ENCODE measurements at places on chromosomes 1 and 21. TPM values are rescaled to one million over a fixed set of nuclear protein-coding genes. Genes with fewer than 3 reads are reported as not detected.

DNA sequence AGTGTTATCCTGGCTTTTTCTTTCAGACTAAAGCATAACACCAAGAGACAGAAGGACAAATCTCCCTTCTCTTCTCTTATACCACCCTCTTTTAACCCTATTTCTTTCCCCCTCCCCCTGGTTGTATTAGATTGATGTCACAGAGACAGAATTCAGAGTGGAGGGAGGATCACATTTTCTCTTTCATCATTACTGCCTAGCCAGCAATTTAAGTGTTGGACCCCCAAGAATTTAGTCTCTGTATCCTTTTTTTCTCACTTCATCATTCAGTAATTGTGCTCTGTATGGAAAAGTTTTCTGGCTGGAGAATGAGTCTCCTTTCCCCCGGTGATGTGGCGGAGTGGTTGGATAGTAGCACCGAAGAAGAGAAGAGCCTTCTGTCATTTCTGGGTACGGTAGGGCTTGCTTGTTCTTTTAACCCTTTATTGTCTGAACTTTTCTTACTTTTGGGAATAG lies 124.8 kb downstream of the CLEC20A start:
- no peak for DNase-seq

GRCh38 chr1:41330588-41331545 lies 30.4 kb upstream of the FOXO6 start:
- no peak for DNase-seq

DNA sequence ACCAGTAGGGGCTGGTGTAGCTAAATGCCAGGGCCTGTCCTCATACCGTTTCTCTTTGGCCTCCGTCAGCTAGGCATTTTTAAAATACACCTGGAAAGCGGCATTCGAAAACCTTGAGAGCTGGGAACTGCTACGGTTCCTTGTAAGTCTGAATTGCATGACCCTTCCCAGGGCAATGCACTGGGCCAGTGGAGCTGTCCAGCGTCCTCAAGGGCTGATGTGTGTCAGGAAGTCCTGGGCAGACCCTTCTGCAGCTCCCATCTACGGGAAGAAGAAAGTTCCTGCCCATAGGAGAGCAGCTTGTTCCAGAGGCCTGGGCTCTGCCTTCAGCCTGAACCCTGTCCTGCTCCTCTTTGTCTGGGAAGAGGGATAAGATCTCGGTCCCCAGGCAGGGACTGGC lies 34.1 kb downstream of the UBASH3A start:
- no peak for DNase-seq

DNA sequence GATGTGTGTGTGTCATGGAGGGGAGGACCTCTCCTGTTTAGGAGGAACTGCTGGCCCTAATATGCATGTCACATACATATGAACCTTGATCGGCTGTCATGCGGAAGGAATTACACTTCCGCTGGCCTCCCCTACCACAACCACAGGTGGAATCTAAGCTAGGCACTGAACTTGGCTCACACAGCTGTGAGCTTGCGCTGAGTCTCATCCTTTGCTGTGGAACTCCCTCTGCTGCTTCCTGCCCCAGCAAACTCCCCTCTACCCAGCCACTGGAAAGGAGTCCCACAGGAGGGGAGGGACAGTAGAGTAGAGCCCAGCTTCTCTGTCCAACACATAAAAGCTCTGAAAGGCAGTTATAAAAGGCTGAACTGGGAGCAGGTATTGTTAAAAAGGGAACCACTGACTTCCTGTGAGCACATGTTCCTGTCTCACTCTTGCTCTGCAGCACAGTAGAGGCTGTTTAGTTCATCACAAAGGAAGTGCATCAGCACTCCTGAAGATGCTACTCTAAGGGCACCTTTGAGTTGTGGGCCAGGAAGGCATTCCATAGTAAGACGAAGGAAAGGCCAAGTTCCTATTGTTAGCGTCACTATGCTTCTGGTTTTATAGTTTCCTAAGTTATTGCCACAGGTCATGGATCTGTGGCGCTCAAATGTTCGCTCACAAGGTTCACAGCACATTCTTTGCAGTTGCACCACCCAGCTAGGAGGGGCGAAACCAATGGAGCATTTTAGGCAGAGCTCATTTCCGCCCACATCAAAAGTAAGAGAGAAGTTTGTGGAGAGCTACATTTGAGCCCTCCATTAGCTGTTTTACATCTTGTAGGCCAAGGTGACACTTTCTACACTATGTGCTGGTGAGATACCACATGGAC lies 17.7 kb upstream of the PTPRC start:
- no peak for DNase-seq

DNA sequence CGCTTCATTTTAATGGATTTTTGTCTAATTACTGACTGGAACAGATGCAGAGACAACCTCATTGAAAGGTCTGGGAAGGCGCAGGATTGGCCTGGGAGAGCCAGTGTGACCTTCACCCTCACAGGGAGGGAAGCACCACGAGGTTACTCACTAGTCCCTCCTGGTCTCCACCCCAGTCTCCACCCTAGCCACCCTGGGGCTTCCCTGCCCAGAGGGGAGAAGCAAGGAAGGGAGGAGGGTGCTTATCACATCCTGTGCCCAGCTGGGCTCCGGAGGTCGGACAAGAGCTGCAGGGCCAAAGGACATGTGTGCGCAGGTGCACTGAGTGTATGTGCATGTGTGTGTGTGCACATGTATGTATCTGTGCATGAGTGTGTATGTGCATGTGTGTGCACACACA lies 220.1 kb upstream of the VAMP3 start:
- no peak for DNase-seq

- DNase-seq: no peak
These were observed 161.3 kb downstream of the PCBP3 start for GRCh38 chr21:45804809-45805313.

DNA sequence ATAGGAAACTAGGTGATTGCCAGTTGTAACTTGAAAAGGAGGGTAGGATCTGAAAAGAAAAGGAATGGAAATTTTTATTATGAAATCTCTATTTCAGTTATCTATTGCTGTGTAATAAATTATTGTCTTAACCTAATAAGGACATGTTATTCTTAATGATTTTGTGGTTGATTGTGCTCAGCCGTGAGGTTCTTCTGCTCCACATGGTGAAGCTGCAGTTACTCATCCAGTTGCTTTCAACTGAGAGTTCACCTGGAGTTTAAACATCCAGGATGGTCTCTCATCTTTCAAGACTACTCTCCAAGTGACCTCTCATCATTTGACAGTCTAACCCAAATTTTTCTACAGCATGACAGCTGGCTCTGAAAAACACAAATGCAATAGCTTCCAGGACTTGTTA lies 96.0 kb downstream of the ATG4C start:
- no peak for DNase-seq

DNA sequence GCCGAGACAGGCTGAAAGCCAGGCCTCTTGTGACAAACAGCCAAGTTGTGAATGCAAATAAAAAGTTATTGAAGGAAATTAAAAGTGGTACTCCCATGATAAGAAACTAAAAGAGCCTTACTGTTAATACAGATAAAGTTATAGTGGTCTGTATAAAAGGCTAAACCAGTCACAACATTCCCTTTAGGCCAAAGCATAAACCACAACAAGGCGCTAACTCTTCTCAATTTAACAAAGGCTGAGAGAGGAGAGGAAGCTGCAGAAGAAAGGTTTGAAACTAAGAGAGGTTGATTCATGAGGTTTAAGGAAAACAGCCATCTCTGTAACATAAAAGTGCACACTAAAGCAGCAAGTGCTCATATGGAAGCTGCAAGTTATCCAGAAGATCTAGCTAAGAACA lies 10.7 kb downstream of the C1orf105 start:
- no peak for DNase-seq

- DNase-seq: peak; percentile 57
These were observed 2.0 kb downstream of the AHDC1 start for GRCh38 chr1:27601771-27602461.

DNA sequence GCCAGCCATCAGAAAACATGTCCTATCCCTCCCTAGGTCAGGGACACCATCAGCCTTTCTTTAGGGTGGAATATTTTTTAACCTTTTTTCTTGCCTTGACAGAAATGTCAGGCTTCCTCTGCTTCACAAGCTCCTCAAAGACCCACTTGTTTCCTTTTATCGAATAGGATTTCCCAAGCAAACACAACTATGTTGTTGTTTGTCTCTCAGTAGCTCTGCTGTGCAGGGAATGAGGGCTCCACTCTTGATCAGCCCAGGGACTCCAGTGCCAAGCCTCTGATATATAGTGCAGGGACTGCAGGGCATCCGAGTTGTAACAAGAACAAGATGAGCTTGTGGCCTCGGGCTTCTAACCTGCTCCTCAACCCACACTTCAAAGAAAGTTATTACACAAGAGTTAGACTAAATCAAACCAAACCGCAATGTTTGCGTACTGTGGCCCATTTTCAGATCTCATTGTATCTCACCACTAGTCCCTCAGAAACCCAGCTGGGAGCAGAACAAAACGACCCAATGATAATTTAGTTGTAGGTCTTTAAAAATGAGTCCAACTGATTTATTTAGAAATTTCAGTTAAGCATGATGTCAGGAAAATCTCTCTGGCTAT lies 108.1 kb downstream of the ATG4C start:
- DNase-seq: no peak

GRCh38 chr1:248804771-248805681 lies 20.7 kb downstream of the SH3BP5L start:
- DNase-seq: no peak

DNA sequence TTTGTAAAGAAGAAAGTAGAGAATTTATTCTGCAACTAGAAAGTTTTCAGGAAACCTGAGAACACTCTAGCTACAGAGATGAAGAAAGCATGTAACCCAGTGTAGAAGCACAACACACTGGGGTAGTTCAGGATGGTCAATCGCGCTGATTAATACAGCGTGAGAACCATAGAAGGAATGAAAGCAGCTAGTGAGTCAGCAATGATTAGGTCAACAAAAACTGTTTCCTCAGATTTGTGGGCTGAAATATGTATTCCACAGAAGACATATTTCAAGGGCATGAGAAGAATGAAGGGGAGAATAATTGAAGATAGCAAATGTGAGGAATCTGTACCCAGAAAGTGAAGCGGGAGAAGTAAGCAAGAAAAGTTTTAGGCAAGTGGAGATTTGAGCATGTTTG lies 97.8 kb upstream of the ADGRL2 start:
- DNase-seq: no peak

GRCh38 chr21:38643404-38644023 lies 145.2 kb upstream of the ERG start:
- no peak for DNase-seq

GRCh38 chr21:45050797-45051489 lies 23.4 kb upstream of the ADARB1 start:
- DNase-seq: no peak

DNA sequence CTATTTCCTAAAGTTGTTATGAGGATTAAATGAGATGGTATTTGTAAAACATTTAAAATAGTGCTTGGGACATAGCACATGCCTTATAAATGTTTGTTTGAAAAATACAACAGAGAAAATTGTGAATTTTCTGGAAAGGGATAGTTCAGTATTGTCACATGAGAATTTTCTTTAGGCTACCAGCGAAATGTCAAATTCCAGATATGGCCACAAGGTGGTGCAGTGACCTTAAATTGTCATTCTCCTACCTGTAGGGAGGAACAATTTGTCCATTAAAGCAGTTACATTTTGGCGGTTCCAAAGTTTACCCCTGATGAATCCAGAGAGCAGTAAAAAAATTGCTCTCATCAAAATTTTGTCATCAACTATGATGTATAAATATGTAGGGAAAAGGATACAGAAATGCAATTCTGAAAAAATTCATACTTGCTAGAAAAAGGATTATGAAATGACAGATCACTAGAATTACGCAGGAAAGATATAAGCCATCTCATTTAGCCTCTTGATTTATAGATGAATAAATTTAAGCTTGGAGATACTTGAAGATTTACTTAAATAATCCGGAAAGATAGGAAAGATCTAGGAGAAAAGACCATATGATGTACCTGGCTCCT lies 50.2 kb upstream of the TSHB start:
- DNase-seq: no peak

- DNase-seq: no peak
These were observed 53.2 kb upstream of the SOD1 start for GRCh38 chr21:31606081-31606874.

DNA sequence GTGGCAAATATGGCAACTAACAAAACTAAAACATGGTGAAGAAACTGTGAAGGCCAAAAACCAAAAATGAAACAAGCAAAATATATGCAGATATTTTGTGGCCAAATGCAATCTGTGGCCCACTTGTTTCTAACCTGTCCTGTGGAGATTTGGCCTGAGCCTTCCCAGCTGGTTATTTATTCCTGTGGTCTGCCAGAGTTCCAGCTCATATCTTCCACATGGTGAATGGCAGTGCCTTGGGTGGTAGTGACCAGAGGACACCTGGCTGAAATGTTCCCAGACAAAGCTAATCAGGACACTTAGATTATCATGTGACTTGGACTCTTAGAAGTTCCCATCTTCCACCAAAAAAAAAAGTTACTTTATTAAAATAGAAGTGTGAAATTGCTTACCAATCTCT lies 39.7 kb downstream of the RNASEL start:
- DNase-seq: no peak

DNA sequence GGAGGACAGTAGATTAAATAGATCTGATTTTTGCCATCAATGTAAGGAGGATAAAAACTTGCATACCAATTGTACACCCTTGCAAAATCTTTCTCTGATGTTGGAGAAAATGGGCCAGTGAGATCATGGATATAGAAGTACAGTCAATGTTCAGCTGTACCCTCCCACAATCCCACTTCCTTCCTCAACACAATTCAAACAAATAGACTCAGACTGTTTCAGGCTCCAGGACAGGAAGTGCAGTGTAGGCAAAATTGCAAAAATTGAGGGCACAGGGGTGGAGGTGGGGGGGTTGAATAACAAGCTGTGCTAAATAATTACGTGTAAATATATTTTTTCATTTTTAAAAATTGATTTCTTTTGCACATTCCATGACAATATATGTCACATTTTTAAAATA lies 3.9 kb upstream of the IFI44 start:
- DNase-seq: no peak

DNA sequence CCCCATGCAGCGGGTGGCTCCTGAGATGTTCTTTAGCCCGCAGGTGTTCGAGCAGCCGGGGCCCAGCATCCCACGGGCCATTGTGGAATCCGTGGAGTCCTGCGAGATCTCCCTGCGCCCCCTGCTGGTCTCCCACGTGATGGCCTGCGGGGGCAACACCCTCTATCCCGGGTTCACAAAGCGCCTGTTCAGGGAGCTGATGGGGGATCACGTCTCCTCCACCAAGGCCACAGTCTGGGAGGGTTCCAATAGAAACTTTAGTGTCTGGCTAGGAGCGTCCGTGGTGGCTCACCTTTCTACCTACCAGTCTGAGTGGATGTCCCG lies 71.0 kb downstream of the ACTL8 start:
- DNase-seq: no peak

LENEP gene
- total RNA-seq: 2.7 TPM

HMGN1 gene
- 139 TPM for total RNA-seq

MAEL gene
- total RNA-seq: 1.4 TPM

KLHDC9 gene
- 0.78 TPM for total RNA-seq

ITGB3BP gene
- total RNA-seq: 36.8 TPM

ERICH3 gene
- total RNA-seq: 16.7 TPM

F3 gene
- 25.6 TPM for total RNA-seq

CYYR1 gene
- total RNA-seq: 2.3 TPM

NUF2 gene
- 5.1 TPM for total RNA-seq

SLC5A3 gene
- total RNA-seq: 73.0 TPM

Measured in occipital lobe (tissue), 3 donors.